ENCODE measurements at places on chromosomes 3 and 15.

DNA sequence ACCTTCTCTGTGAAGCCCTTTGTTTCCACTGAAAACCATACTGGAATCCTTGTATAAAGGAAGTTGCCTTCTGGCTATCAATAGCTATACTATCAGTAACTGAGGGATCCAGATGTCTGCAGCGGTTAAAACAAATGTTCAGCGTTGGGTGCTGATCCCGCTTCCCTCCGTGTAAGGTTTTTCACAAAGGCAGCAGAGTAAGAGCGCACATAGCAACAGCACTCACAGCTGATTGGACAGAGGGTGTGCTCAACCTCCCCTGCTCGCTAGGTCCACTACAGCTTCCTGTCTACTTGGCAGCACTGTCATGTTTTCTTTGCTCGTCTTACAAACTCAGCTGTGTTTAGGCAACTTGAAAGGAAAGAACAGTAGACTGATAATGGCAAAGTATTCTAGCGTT, 27.3 kb downstream of the ATOSA start:
- DNase-seq, result peak; percentile 50

DNA sequence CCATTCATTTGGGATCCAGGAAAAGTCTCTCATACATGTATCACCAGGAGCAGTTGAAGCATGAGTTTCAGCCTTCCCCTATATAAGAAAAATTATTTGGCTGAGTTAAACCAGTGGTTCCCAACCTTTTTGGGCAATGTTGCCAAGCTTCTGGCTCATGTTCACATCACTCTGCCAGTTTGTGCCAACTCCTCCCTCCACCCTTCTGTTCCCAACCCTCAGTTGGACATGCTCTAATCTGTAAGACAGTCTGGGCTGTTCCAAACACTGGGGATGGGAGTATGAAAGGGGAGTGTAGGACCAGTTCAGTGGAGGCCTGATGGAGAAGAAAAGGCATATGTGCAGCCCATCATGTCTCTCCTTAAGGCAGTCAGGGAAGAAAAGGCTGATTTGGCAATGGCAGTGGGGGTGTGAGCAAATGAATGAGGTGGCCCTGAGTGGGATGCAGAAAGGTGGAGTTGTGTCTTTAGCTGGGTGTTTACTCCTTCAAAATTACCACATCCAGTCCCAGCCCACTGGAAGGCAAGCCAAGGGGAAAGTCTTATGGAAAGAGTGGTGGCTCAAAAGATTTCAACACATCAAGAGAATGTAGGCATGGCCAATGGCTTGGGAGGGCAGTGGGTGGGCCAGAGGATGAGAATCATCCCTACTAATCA, 32.0 kb upstream of the PRICKLE2 start:
- DNase-seq, result no peak

DNA sequence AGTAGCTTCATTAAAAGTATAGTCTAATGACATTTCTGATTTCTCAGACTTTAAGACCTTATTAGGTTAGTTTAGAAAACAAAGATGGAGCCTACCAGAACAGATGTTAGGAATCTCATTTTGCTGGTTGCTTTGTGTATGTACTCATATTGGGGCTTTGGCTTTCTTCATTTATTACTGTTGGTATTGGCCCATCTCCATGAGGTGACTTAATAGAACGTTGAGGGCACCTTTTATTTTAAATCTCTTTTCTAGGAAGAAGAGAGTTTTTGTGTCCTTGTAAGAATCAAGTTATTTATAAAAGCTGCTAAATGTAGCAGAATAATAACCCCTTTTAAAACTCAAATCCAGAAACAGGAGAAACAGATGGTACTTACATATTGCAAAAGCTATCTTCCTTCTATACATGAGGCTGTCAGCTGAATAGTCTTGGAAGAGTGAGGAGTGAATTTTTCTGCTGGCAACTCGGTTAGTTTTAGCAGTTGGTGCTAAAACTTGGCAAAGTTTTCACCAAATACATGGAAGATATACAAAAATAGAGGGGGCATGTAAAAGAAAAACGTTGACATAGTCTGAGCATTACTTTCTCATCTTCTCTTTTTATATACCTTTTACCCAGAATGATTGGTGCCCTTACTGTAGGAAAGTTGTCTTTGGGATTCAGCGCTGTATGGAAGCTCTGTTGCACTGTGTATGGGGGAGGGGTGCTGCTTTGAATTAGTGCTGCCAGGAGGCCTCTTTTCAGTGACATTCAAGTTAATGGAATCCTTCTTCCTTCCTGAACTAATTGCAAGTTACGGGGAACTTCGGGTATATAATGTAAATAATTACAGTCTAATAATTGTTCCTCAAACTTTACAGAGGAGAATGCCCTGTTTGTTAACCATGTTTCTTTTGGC, 35.8 kb downstream of the CTNNB1 start:
- DNase-seq, result no peak

DNA sequence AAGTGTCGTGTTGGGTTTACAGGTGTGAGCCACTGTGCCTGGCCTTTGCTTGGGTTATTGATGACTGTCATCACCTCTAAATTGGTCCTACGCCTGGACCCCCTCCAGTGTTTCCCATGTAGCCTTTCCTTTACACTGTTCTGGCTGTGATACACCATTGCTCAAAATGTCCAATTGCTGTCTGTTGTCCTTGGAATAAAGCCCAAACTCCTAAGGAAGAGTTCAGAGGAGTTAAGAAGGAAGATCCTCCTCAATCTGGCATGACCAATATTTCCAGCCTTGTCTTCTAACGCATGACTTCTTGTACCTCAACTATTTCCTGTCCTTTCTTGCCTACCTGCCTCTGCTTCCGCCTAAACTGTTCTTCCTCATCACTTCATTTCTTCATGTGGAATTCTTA, 113.1 kb downstream of the POLR2M start:
- no peak for DNase-seq

- no peak for DNase-seq
These were observed 87.5 kb downstream of the GAP43 start for GRCh38 chr3:115710799-115711198.

DNA sequence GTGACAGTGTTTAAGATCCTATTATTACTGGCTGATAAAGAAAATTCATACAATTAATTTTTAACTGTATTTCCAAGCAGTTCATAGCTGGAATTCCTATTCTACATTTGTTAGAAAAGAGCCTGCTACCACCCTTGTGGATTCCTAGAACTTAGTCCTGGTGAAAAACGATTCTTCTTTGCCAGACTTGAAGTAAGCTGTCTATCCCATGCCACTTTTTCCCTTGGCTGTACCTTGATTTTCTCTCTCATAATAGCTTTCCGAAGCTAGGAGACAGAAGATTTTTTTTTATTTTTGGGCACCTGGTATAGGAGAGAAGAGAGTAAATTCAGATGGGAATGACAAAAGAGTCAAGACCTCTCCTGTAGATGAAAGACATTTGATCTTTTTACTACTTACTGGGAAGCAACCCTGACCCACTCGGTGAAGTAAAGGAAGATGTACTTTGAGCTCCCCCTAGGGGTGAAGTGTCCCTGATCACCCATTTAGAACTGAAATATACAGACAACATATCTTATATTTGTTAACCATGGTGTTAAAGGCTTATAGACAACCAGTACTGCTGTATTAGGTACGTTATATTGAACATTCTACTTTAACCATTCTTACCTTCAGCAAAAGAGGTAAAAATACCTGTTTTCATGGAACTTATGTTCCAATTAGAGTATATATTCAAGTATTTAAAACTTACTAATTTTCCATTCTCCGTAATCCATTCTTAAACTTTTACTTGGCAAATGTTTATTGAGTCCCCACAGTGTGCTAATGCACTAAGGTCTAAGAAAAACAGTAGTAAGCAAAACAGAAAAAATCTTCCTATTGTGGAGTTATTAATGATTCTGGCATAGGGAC, 36.2 kb upstream of the C3orf38 start:
- peak; percentile 64 for DNase-seq

- DNase-seq, result no peak
These were observed 37.9 kb downstream of the CAPN7 start for GRCh38 chr3:15243822-15244482.

GRCh38 chr3:132660052-132660810, at the start of gene UBA5:
TSS of gene UBA5 (plus strand) at chr3:132660329. CDS start at chr3:132660538, 209 bp downstream.
- peak; percentile 80 for DNase-seq

Measured in activated naive CD4-positive, alpha-beta T cell treated with anti-CD3 and anti-CD28 coated beads, Interleukin-2, amount 10 ng/mL, durations not matched to agents 7 days and 5 days (primary cell).